Liver (tissue), 10 donors: ENCODE measurements at places on chromosomes 5 and 9. TPM values are rescaled to one million over a fixed set of nuclear protein-coding genes. Genes with fewer than 3 reads are reported as not detected.
A peak's percentile ranks its signal among the peaks of the same experiment; 100 is the strongest.

GRCh38 chr9:105842023-105842644 is 147.8 kb downstream of the TMEM38B start:
- no peaks in the 10 kb centered on the region for H3K4me1 ChIP-seq
- DNase-seq: no peak
- no peaks in the 10 kb centered on the region for H3K27me3 ChIP-seq
- no peak overlapping the region for H3K27ac ChIP-seq

- H3K4me1 ChIP-seq: no peaks in the 10 kb centered on the region
- no peaks in the 10 kb centered on the region for H3K36me3 ChIP-seq
- peak; percentile 86 for DNase-seq
These were observed 133.2 kb downstream of the MTX3 start for GRCh38 chr5:79857714-79858409.

DNA sequence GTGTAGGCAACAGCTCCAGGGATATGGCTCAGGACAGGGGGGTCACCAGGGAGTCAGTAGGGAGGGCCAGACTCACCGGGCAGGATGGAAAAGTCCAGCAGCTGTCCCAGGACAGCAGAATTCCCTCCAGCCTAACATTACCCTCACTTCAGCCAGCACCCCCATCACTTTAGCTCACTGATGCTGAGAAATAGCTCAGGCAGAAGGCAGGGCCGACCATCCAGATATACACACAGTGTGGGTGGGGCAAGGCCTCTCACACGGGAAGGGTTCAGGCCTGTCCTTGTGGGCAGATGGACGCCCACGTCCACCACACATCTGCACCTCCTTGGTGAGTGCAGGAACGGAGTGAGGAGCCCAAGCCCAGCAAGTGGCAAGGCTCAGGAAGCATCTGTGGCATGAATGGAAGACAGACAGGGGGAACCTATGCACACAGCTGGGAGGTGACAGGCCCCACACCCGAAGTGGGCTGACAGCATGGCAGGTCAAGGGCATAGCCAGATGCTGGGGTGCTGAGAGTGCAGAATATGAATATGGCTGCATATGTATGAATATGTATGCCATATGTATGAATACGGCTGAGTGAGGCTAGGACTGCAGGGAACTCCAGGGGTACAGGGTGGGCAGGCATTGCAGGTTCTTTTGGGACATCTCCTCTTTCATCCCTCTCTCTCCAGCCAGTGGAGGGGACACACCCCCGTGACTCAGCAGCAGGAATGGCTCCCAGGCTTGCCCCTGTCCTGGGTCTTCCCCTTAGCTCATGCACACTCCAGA is 17.0 kb downstream of the BICD2 start:
- H3K27ac ChIP-seq: no peak overlapping the region
- no peaks in the 10 kb centered on the region for H3K27me3 ChIP-seq
- no peaks in the 10 kb centered on the region for H3K36me3 ChIP-seq

DNA sequence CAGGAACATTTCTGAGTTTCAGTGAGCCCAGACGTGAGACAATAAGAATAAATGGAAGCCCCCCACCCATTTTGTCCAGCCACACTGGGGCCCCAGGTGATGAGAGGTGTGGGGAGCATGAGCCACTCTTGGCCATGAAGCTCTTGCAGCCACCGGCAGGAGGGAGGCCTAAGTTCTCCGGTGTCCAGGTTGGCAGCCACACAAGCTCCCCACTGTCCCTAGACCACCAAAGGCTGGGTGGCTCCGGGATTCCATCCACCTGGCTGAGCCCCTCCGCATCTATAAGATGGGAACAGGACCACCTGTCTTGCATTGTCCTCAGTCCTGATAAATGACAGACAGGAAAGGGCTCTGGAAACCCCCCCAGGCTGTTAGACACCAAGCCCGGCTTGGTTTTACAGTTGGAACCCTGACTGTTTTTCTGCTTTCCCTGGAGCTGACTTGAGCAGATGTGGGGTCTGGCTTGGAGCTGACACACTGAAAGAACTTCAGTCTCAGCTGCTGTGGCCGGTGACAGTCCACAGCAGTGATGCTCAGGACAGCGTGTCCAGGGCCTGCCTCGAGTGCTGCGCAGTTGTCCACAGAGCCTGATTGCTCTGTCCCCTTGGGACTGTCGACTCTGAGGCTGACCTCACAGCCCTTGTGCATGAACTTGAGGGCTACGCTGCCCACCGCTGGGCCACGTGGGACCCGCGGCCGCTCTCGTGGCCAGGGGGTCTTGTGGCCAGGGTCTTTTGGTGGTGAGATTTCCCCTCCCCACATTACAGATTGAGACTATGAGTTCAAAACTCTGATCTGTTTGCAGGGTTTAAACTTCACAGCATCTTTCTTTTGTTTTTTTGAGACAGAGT is 74.8 kb downstream of the PSMB7 start:
- no peak overlapping the region for H3K27ac ChIP-seq
- no peaks in the 10 kb centered on the region for H3K27me3 ChIP-seq
- DNase-seq: no peak

DNA sequence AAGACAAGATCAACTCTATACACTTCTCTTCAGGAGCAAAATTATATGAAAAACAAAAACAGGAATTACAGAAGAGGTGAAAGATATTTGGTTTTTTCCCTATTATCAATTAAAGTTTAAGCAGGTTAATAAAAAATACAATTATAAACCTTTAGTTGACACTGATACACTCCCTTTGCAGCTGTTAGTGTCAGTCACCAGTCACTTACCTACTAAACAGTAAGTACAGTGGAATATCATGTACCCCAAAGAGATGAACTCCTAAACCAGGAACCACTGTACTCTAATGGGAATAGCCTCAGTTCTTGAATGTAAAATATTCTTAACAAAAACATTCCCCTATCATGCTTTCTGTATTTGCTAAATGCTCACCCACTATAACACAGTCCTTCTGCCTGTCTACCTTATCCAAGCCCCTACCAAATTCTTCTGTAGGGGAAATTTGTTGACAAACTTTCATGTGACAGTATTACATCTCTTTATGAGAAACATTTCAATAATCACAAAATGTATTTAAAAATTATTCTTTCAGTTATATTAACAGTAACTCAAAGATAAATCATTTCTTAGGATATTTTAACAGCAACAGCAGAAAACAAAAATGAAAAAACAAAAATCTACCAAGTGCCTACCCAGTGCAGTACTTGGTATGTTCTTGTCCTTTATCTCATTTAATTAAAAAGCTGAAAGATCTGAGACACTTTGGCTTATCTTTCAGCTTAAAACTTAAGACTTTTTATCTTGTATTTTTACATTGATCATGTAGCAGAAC is 212.8 kb downstream of the MLLT3 start:
- no peak for DNase-seq
- no peak overlapping the region for H3K27ac ChIP-seq
- H3K4me1 ChIP-seq: no peaks in the 10 kb centered on the region
- no peaks in the 10 kb centered on the region for H3K27me3 ChIP-seq
- H3K4me3 ChIP-seq: no peak overlapping the region

DNA sequence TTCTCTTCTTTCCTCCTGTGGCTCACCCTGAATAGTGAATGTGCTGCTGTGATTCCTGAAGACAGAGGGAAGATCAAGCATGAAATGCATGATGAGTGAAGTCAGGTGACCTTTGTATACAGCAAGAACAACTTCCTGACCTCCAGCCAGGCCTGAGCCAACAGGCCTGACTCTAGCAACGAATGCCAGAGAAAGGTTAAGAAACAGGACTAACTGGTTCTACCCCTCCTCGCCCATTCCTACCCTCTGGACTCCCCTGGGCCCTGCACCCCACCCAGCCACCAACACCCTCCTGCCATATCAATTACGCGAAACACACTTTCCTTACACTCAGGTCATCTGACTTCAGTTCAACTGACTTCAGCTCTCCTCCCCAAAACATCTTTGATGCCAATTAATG is 4.9 kb downstream of the SUSD1 start:
- no peak overlapping the region for H3K4me3 ChIP-seq
- H3K36me3 ChIP-seq: no peaks in the 10 kb centered on the region
- H3K27ac ChIP-seq: no peak overlapping the region
- H3K27me3 ChIP-seq: no peaks in the 10 kb centered on the region

- no peak overlapping the region for H3K27ac ChIP-seq
- no peaks in the 10 kb centered on the region for H3K36me3 ChIP-seq
These were observed 88.3 kb downstream of the SFXN1 start for GRCh38 chr5:175566697-175567096.

DNA sequence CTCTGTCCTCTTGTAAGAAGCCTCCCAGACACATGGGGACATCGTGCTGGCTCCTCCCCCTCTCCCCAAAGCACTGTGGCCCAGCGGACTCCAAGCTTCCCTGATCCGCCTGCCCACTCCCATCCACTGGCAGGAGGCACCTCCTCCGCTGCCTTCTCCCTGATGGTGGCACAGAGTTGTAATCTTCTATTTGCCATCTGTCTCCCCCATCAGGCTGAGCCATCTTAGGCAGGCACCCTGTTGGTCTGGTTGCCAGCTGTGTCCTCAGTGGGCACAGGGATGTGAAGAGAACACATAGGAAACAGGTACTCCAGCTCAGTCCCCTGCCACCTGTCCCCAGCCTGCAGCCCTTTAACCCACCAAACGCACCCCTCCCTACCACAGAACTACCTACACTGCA is 5.4 kb upstream of the ZDHHC12 start:
- H3K36me3 ChIP-seq: peaks cover 24% of the 10 kb centered on the region
- no peak overlapping the region for H3K27ac ChIP-seq
- DNase-seq: no peak
- no peaks in the 10 kb centered on the region for H3K27me3 ChIP-seq
- peaks cover 5% of the 10 kb centered on the region for H3K4me1 ChIP-seq
- H3K4me3 ChIP-seq: no peak overlapping the region

DNA sequence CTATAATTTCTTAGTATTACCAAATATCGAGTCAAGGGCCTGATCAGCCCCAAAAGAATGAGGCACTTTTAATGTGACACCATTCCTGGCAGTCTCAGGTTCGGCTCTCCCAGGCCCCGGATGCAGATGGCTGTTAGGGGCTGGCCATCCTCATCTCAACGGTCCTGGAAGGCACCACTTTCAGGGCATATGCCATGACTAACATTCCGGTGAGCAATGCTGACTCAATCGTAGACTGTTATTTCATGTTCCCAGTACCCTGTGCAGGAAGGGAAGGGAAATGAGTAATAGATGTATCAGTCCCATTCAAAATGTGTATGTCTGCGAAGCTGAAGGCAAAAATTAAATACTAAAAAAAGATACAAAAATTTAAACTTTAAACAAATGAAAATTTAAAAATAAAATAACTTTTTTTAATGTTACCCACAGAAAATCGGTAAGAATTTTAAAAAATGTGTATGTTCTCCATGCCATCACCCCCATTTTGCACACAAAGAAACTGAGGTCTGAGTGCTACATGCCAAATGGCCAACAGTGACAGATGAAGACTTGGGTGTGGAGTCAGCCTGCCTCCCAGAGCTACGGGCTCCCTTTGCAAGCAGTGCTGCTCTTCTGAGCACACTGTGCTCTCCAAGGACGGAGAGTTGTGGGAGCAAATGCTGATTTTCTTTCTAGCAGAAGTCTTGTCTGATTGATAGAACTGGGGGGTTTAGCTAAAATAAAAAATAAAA is 79.0 kb downstream of the GLDC start:
- H3K27me3 ChIP-seq: no peaks in the 10 kb centered on the region
- H3K36me3 ChIP-seq: peaks cover 31% of the 10 kb centered on the region
- no peak for DNase-seq
- no peak overlapping the region for H3K4me3 ChIP-seq

GRCh38 chr9:76642701-76643209 is 121.5 kb upstream of the PCA3 start:
- H3K4me3 ChIP-seq: no peak overlapping the region
- DNase-seq: no peak
- H3K27me3 ChIP-seq: no peaks in the 10 kb centered on the region
- no peak overlapping the region for H3K27ac ChIP-seq
- H3K36me3 ChIP-seq: no peaks in the 10 kb centered on the region

GRCh38 chr9:136516191-136516654 is 29.6 kb downstream of the NOTCH1 start:
- H3K4me1 ChIP-seq: peaks cover 23% of the 10 kb centered on the region
- H3K4me3 ChIP-seq: no peak overlapping the region
- H3K36me3 ChIP-seq: peaks cover 26% of the 10 kb centered on the region
- no peak overlapping the region for H3K27ac ChIP-seq
- DNase-seq: no peak

DNA sequence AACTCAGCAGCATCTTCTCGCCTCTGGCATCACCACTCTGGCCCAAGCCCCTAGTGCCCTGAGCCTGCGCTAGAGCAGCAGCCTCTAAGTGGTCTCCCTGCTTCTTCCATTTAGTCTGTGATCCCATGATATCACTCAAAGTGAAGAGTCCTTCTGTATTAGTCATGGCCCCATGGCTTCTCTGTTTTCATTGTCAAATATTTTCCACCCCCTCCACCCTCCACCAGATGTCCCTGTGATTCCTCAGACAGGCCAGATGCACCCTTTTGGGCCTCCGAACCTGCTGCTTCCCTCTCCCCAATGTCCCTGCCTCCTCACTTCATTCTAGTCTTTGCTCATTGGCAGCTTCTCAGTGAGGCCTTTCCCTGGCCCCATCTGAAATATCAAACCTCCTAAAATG is 299.2 kb downstream of the SPOCK1 start:
- no peaks in the 10 kb centered on the region for H3K27me3 ChIP-seq
- DNase-seq: no peak
- H3K4me1 ChIP-seq: no peaks in the 10 kb centered on the region
- H3K27ac ChIP-seq: no peak overlapping the region
- no peaks in the 10 kb centered on the region for H3K36me3 ChIP-seq

- no peak for DNase-seq
- no peak overlapping the region for H3K4me3 ChIP-seq
- H3K27ac ChIP-seq: no peak overlapping the region
- no peaks in the 10 kb centered on the region for H3K36me3 ChIP-seq
These were observed 47.3 kb downstream of the ZNF366 start for GRCh38 chr5:72459913-72460312.

DNA sequence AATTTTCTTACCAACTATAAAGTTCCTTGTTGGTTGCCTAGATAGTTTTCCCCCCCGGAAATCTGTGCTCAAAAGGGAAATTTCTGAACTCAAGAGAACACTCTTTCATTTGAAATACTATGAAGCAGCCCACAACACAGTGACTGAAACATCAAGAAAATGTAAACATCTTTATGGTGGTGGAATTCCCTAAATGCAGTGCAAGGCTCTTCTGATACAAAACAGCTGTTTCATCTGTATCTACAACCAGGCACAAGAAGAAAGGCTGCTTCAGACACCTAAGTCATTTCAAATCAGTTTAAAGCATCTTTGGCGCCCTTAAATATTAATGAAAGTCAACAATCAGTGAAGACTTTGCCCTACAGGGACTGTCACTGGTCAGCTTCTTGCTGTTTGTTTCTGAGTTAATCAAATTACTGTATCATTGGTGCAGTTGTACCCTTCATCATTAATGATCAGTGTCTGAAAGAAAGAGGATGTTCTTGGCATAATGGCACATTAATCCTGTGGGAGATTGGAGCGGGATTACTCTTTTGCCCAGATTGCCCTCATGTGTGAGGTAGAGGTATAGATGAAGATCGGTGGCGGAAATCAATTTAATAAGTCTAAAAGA is 947.0 kb downstream of the NR2F1-AS1 start:
- no peaks in the 10 kb centered on the region for H3K4me1 ChIP-seq
- DNase-seq: no peak
- no peak overlapping the region for H3K4me3 ChIP-seq
- H3K36me3 ChIP-seq: no peaks in the 10 kb centered on the region
- H3K27me3 ChIP-seq: no peaks in the 10 kb centered on the region

- no peak overlapping the region for H3K4me3 ChIP-seq
- no peak overlapping the region for H3K27ac ChIP-seq
- H3K27me3 ChIP-seq: no peaks in the 10 kb centered on the region
- no peaks in the 10 kb centered on the region for H3K36me3 ChIP-seq
These were observed 26.7 kb downstream of the TMEM174 start for GRCh38 chr5:73199671-73200070.

Gene AFAP1L1
- 11.6 TPM for total RNA-seq

Gene CCDC192
- total RNA-seq: not detected

Gene KLF4
- total RNA-seq: 7.4 TPM
